ENCODE measurements at places on chromosomes 2 and 18.
A peak's percentile ranks its signal among the peaks of the same experiment; 100 is the strongest.

- no peak for DNase-seq
Measured at GRCh38 chr18:23883277-23883790, 131.2 kb upstream of the TTC39C start.

DNA sequence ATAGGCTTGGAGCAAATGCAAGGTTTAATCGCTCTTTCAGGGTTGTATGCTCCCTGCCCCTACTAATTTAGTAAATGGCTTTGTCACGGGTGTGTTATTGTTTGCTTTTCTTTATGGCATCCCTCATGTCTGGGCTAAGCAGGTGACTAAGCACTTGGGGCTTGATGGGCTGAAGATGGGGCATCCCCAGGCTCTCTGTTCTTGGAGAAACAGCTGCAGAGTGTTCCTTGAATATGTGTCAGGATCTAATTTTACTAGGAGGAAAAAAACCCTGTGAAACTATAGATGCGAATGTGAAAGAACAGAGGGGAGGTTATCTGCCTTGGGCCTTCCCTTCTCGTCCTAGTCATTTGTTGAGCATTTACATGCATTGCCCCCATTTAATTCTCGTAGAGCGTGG is 94.7 kb upstream of the TAF1B start:
- DNase-seq, result peak; percentile 51

GRCh38 chr2:117703858-117704257 is 110.6 kb upstream of the DDX18 start:
- DNase-seq, result no peak

DNA sequence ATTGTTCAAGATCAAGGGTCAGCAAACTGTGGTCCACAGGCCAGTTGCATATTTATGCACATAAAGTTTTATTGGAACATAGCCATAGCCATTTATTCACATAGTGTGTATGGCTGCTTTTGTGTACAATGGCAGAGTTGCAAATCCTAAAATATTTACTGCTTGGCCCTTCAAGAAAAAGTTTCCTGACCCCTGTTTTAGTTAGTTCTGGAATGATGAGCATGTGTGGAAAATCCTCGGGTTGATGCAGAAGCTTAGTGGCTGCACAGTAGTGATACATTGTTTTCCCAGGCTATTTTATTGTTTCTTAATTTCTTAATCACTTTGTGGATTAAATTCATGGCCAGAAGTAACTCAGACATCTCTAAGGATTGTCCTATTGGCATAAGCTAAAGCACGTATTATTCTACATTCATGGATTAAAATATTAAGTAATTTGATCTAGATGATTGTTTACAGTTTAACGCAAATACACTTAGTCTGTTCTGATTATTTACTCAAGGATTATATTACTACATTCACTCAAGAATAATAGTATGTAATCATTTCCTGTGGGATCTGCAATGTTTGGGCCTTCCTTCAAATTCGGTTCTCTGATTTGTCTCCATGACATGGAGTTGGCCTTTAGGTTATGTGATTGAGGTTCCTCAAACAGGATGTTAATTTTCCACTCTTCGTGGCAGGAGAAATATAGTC is 165.5 kb downstream of the TMEM247 start:
- DNase-seq, result peak; percentile 61

DNA sequence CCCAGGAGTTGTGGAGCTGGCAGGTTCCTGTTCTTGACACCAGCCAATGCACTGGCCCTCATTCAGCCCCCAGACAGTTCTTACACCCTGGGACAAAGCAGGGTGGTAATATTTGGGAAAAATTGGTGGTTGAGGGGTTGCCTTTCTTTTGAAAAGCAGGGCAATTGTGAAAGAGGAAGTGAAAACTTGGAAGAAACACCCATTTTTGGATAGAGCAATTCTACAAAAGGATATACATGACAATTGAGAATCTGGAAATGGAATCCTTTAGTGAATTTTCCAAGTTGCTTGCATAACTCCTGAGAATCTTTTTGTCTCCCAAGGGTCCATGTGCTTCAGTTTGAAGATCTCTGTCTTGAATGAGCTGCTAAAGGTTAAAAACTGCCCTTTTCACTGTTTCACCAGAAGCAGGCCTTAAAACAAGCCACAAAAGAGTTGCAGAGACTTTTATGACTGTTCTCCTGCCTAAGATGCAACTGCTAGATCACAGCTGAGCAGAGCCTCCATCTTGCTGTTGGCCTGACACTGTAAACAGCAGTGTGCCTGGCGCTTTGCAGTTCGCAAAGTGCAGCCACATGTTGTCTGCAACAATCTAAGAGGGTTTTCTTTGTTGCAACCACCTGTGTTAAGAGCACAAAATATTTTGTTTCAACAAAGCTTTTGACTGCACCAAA is 11.8 kb downstream of the COL4A4 start:
- DNase-seq, result no peak

DNA sequence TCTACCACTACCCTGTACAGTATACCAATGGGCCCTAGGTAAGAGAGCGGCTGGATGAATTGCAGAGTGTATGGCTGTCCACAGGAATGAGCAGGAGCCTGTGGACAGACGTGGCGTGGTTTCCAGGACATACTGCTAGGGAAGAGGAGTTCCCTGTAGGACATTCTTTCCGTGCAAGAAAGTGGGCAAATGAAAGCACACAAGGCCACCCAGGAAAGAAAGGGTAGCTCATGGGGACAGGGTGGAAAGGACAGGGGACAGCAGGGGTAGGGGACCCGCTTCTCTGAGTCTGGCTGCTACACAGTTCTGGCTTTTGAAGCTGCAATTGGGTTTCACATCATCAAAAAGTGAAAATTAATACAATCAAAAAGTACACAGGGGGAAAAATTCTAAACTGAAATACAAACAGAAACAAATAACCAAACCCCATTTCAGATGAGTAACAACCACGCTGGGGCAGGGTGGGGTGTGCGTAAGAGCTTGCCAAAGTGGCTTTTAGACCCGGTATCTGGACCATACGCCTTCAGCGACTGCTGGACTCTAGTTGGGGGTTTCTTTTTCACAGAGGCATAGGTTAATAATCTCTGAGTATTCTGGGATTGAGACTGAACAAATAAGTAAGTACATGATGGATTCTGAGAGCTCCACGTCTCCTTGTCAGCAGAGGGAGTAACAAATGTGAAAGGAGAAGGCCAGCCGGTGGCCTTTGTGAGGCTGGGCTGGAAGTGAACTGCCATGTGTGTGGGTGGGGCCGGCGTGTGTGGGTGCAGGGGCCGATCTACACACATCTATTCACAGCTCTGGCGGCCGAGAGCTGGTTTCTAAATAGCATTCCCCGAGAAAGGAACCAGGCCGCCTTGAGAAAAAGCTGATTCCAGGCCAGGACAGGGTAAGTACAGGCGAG is 84.0 kb downstream of the HDAC4 start:
- peak; percentile 60 for DNase-seq

DNA sequence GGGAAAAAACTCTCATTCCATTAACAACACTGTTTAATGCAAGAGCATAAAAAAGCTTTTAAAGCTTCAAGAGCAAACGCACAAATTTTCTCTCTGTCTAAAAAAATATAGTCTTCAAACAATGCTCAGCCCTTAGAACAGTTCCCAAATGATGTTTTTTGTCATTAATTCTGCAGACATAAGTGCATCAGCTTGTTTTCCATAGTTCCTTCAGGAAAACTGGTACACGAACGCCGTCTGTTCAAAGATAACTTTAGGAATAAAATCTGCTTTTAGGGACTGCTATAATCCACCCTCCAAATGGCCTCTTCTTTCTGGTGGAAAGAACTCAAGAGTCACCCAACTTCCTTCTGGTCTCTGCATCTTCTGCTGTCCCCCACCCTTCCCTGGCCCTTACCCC is 98.2 kb upstream of the SLC66A3 start:
- no peak for DNase-seq

DNA sequence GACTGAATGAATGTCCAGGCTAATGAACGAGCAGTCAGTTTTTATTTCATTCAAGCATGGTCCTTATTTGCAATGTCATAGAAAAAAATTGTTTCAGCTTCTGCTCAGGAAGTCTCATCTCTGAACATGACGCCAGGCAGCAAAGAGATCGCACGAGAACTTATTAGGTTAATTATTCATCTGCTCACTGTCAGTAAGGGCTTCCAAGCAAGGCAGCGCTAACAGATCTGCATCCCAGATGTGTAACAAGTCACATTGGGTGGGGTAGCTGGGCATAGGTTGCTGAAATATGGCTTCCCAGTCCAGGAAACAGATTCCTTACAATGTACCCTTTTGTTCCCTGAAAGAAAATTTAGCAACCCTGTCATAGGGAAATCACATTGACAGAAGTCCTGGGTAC is 63.5 kb downstream of the ANKRD44 start:
- no peak for DNase-seq

Measured in suppressor macrophage treated with lipopolysaccharide for 4 hours (primary cell).